ENCODE measurements at places on chromosomes 1 and 21. TPM values are rescaled to one million over a fixed set of nuclear protein-coding genes. Genes with fewer than 3 reads are reported as not detected.

Gene MRPS6
- 19.3 TPM for total RNA-seq

Gene IVL
- total RNA-seq: not detected

Gene TFF1
- not detected for total RNA-seq

Gene RBBP4
- 174 TPM for total RNA-seq

Gene CCDC190
- not detected for total RNA-seq

Gene ARHGAP30
- not detected for total RNA-seq

Gene RGS8
- total RNA-seq: not detected

Gene FCAMR
- total RNA-seq: not detected

Gene TSPAN1
- not detected for total RNA-seq

Gene RGS18
- not detected for total RNA-seq

Gene CFAP45
- 0.67 TPM for total RNA-seq

Gene SLC35F3
- total RNA-seq: not detected

Gene MYOM3
- total RNA-seq: not detected

Gene ALDH4A1
- 19.6 TPM for total RNA-seq

Gene RGS7
- total RNA-seq: 0.34 TPM

Gene CDC20
- 39.6 TPM for total RNA-seq

Gene OLIG2
- not detected for total RNA-seq

Gene THEM5
- total RNA-seq: not detected

Gene RUNX3
- 12.4 TPM for total RNA-seq

Gene CDC14A
- total RNA-seq: 7.7 TPM

Gene CDA
- total RNA-seq: not detected

Data from melanocyte of skin (primary cell).